H9 (cell line): ENCODE measurements at places on chromosomes 4 and X. TPM values are rescaled to one million over a fixed set of nuclear protein-coding genes. Genes with fewer than 3 reads are reported as not detected.
A peak's percentile ranks its signal among the peaks of the same experiment; 100 is the strongest.

DNA sequence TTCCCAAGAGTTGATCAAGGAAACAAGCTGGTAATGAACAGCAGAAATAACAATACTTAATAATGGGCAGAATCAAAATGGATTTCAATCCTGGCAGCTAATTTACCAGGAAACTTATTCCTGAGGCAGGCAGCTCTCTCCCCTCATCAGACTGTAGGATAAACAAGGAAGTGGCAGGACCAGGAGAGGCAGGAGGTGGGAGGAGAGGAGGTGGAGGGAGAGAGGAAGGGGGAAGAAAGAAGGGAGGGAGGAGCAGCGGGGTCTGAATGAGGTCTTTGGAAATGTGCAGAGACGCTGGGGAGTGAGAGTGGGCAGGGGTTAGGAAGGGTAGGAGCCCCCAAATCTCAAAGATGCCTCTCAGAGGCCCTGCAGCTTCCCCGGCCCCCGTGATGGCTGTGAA lies 231.5 kb downstream of the BCOR start:
- peaks cover 13% of the 10 kb centered on the region; the same call in 1 of the 2 replicates for H3K4me1 ChIP-seq
- H3K27ac ChIP-seq: no peak overlapping the region
- peaks cover 9% of the 10 kb centered on the region for H3K36me3 ChIP-seq
- no peaks in the 10 kb centered on the region for H3K27me3 ChIP-seq

FOXP3 gene
- total RNA-seq: 0.68 and 0.81 TPM in 2 replicates

DNA sequence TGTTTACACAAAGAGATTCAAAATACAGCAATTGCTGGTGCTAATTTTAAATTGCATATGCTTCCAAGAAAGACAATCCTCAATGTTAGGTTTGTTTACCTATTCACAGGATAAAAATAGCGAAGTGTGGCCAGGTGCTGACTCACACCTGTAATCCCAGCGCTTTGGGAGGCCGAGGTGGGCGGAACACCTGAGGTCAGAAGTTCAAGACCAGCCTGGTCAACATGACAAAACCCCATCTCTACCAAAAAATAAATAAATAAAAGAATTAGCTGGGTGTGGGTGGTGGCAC lies 77.7 kb downstream of the OPHN1 start:
- no peak for DNase-seq
- no peak overlapping the region for H3K27ac ChIP-seq
- no peak overlapping the region for H3K4me3 ChIP-seq

DNA sequence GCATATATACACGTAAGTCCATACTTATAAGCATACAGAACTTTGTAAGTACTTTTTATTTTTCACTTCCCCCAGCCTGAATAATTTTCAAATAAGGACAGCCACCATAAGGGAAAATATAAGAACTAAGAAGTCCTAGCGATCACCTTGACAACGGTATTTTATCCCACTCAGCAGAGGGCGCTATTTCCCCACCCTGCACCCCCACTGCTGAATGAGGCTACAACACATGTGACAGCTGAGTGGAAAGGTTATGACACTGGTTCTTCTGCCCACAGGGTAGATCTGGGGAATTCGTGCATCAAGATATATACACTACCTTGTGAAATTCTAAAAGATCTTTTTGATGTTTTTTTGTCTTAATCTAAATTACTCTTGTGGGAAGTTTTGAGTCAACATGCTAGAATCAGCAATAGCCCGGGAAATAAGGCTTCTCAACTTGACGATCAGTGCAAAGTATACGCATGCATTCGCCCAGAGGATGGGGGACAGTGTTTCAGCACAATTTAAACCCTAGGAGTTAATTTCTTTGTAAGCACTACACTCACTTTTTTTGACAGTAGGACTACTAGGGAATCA lies 151.5 kb downstream of the CORIN start:
- no peak overlapping the region for H3K27ac ChIP-seq
- no peaks in the 10 kb centered on the region for H3K4me1 ChIP-seq
- H3K27me3 ChIP-seq: no peaks in the 10 kb centered on the region
- H3K4me3 ChIP-seq: no peak overlapping the region
- DNase-seq: peak; percentile 61

DNA sequence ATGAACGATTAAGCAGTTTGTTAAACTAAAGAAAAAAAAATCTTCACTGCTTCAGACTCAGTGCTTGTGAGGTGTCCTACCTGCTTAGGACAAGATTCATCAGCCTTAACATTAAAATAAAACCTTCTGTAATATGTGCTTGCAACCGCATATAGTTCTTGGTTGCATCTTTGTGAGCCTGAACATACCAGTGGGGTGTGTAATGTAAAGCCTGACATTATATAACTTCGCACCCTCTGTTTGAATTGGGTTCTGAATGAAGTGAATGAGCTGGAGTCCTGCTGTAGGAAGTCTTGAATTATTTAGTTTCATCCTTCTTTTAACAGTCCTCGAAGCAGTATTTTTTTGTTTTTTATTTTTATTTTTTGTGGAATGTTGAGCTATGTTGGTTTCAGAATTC lies 3.1 kb downstream of the KDM6A start:
- H3K27ac ChIP-seq: no peak overlapping the region
- no peak for DNase-seq
